8988T (cell line): ENCODE measurements at places on chromosomes 3 and 15.

DNA sequence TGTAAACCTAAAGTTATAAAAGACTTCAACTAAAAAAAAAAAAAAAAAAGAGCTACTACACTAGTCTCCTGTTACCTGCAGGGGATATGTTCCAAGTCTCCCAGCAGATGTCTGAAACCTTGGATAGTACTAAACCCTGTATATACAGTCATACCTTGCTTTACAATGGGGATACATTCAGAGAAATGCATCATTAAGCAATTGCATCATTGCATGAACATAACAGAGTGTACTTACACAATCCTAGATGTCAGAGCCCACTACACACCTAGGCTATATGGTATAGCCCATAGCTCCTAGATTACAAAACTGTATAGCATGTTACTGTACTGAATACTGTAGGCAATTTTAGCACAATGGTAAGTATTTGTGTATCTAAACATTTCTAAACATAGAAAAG lies 119.1 kb downstream of the GMPS start:
- DNase-seq = no peak

DNA sequence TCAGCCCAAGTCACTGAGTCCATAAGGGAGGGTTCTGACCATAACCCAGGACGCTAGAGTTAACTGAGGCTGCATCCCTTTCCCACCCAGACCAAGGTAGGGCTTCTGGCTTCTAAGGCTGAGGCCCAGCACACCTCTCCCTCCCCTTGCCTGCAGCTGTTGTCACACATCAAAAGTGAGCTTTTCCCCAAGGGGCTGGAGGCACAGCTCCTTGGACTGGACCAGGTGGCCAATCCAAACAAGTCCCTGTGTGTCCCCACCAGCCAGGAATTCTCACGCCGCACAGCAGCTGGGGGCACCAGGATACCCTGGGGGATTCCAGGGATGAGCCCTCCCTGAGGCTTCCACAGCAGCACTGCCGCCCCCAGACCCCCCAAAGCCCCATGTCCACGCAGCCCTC lies 22.3 kb upstream of the ISLR2 start:
- DNase-seq = no peak

DNA sequence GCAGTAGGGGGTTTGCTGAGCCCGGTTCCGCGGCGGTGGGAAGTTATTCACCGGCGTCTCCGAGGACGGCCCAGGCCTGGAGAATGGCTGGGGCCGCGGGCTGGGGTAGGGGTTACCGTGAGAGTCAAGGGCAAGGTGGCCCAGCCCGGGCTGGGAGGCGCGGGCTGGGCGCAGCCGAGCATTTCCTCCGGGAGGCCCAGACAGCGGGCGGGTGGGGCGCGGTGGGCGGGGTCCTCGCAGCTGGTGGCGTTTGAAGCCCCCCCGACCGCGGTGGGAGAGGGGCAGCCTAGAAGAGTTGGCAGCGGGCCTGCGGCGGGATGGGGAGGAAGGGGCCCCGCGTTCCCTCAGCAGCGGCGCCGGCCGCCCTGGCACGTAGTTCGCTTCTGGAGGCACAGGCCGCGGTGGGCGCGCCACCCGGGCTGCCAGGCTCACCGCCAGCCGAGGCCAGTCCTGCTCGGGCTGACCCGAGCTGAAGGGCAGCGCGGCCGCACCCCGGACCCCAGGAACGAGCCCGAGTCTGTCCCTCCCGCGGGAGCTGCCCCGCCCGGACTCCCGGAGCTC lies 960 bp upstream of the KLF13 start:
- DNase-seq = no peak

DNA sequence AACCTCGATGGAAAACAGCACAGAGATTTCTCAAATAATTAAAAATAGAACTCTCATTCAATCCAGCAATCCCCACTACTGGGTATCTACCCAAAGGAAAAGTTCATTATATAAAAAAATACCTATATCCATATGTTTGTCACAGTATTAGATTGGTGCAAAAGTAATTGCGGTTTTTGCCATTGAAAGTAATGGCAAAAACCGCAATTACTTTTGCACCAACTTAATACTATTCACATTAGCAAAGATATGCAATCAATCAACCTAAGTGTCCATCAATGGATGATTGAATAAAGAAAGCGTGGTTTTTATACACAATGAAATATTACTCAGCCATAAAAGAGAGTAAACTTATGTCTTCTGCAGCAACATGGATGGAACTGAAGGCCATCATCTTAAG lies 12.2 kb upstream of the CCDC54 start:
- DNase-seq = no peak

- DNase-seq = no peak
Observed at GRCh38 chr3:54527521-54527920, 400.3 kb downstream of the LRTM1 start.

DNA sequence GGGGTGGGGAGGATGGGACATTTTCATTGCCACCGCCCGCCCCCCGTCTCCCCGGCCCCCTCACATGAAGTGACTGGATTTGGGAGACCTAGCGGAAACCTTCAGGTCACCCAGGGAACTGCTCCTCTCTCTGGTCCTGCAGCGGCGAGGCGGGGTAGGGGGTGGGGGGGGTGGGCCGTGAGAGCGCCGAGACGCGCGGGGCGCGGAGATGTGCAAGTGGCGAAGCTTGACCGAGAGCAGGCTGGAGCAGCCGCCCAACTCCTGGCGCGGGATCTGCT lies 712 bp upstream of the MME start:
- DNase-seq = peak; percentile 33

DNA sequence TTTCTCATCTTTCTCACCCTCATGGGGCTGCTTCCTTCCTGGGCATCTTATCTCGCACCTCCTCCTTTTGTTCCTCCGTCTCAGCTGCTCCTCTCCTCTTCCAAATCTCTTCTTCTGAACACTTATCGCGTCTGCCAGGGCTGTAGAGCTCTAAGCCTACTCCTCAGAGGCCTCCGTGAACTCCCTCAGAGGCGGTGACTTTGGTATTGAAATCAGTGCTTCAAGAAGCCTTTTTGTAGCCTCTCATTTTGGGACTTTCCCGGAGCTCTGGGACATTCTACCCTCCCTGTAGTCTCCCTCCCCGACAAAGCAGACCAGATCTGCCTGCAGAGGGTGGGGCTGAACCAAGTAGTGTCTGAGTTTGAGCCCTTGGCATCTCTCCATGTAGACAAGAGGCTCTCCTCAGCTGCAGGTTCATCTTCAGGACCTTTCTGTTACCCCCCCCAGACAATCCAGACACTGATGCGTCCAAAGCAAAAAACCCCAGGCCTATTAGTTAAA lies 17.5 kb upstream of the CPNE9 start:
- no peak for DNase-seq

DNA sequence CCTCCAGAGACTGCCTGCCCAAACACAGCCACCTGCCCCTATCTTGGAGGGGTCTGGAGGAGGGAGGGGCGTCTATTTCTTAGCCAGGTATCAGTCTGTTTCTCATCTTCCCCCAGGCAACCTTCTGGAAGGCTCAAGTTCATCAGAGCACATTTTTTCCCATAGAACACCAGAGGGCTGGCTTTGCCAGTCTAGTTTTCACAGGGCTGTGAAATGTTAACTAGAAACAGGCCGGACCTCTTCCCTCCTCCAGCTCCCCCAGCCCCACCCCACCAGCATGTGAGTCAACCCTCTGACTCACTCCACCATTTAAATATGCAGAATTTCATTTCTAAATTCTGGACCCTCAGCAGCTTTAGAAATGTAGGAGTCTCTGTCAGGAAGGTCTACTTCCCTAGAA lies 66.9 kb downstream of the SLCO2A1 start:
- no peak for DNase-seq
